Activated T-helper 2 cell treated with anti-CD3 and anti-CD28 coated beads, Interferon-gamma antibody, Interleukin-2, Interleukin-4, amounts not matched to agents 10 μg/mL and 5 μg/mL and 100 μg/mL, durations not matched to agents 14 hours and 24 hours and 36 hours (primary cell): ENCODE measurements at places on chromosomes 12 and 14. TPM values are rescaled to one million over a fixed set of nuclear protein-coding genes. Genes with fewer than 3 reads are reported as not detected.

DNA sequence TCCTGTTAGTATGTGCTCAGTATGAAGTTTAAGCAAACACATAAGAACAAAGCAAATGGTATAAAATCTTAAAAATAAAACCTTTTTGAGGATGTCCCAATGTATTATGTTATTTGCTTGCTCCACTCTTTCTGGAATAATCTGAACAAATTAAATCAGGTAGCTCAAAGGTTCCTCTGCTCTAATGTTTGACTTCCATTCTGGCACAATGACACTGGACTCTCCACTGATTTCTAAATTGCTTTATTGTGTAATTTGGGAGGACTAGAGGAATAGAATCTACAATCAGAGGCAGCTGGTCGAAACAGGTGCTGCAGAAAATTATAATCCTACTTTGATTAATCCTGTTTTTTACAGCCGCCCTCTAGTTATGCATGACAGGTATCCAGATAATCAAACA is 523.7 kb upstream of the FOXG1 start:
- no peaks in the 10 kb centered on the region for H3K4me1 ChIP-seq
- H3K27ac ChIP-seq = no peak overlapping the region
- DNase-seq = no peak
- H3K4me3 ChIP-seq = no peak overlapping the region
- no peaks in the 10 kb centered on the region for H3K36me3 ChIP-seq

DNA sequence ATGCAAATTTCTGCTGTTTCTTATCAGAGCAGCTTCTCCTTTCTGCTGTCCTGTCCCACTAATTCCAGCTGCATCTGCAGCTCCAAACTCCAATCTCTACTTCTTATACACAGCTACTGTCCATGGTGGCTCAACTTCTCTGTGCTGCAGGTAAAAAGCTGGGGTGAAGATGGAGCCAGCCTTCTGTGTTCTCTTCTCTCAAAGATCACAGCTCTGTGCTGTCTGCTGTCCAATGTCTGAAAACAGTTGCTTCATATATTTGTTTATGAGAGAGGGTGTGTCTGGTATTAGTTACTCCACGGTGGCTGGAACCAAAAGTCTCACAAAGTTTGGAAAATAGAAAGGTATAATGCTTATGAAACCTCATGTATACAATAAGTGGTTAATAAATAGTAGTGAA is 445.8 kb upstream of the TBX3 start:
- no peak for DNase-seq
- H3K4me1 ChIP-seq = no peaks in the 10 kb centered on the region
- H3K27me3 ChIP-seq = no peaks in the 10 kb centered on the region
- H3K4me3 ChIP-seq = no peak overlapping the region

DNA sequence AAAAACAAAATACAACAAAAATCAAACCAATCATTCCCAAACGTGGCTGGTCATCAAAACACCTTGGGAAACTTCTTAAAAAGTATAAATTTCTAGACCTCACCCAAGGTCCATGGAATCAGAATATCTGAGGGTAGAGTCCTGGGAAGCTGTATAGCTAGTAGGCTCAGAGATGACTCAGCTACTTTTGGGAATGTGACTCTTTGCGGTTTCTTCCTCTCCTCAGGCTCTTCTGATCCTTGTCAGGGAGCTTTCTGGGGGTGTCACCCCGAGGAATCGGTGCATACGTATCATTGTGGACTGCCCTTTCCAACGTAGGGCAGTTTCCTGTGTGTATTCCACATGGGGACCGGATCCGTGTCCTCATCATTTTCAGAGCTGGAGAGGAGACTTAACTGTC is 14.8 kb downstream of the JDP2 start:
- H3K36me3 ChIP-seq = no peaks in the 10 kb centered on the region
- no peak overlapping the region for H3K4me3 ChIP-seq
- DNase-seq = no peak

Gene CLECL1
- total RNA-seq = 16.8 and 17.2 TPM in 2 replicates

GRCh38 chr12:85720308-85721033 is 115.7 kb downstream of the RASSF9 start:
- no peak for DNase-seq
- H3K36me3 ChIP-seq = no peaks in the 10 kb centered on the region
- no peak overlapping the region for H3K4me3 ChIP-seq
